CD4-positive, alpha-beta T cell (primary cell): ENCODE measurements at places on chromosomes 2 and 18. TPM values are rescaled to one million over a fixed set of nuclear protein-coding genes. Genes with fewer than 3 reads are reported as not detected.

GRCh38 chr2:44778671-44779476, 162.6 kb upstream of the SIX3 start:
- peak; percentile 22 for DNase-seq
- no peak overlapping the region for H3K27ac ChIP-seq
- H3K27me3 ChIP-seq: no peaks in the 10 kb centered on the region
- H3K4me1 ChIP-seq: peaks cover 5% of the 10 kb centered on the region
- H3K36me3 ChIP-seq: no peaks in the 10 kb centered on the region

DNA sequence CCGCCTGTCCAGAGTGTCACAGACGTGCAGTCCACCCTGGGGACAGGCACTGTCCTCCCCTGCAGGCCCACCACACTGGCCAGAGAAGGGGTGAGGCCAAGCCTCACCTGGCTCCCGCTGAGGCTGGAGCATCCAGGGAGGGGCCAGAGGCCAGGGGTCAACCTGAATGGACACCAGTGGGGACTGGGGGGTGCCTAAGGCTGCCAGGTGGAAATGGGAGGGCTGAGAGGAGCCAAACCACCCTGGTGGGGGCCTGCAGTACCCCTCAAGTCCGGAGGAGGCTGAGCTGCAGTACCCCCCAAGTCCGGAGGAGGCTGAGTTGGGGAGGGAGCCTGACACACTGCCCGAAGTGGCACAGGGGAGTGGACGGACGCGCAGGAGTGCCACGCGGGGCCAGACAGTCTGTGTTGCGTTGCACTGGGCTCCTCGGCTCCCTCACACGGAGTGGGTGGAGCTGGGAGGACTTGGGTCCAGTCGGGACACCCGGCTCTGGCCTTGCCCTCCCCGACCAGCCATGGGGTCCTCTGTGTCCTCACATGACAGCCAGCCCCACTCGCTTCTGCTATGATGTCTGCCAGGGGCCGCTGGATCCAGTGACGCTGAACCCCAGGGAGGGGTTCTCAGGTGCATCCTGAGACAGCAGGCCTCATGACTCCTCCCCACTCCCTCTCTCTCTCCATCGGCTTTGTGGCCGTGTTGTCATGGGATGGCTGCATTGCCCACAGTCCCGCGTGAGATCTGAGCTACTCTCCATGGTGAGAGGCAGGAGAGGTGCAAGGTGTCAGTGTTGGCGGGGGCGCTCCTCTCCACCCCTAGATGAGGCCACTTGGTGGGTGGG, 22.3 kb upstream of the GPC1 start:
- H3K4me1 ChIP-seq: no peaks in the 10 kb centered on the region
- no peaks in the 10 kb centered on the region for H3K36me3 ChIP-seq
- H3K27ac ChIP-seq: no peak overlapping the region
- no peaks in the 10 kb centered on the region for H3K27me3 ChIP-seq
- no peak overlapping the region for H3K4me3 ChIP-seq

- H3K4me3 ChIP-seq: no peak overlapping the region
- H3K27ac ChIP-seq: no peak overlapping the region
- no peak for DNase-seq
- H3K27me3 ChIP-seq: no peaks in the 10 kb centered on the region
- no peaks in the 10 kb centered on the region for H3K36me3 ChIP-seq
Observed at GRCh38 chr18:47788621-47789020, 141.8 kb downstream of the SMAD2 start.

The POTEJ gene
- not detected for total RNA-seq
